ENCODE measurements at places on chromosomes 6 and 20.
A peak's percentile ranks its signal among the peaks of the same experiment; 100 is the strongest.

DNA sequence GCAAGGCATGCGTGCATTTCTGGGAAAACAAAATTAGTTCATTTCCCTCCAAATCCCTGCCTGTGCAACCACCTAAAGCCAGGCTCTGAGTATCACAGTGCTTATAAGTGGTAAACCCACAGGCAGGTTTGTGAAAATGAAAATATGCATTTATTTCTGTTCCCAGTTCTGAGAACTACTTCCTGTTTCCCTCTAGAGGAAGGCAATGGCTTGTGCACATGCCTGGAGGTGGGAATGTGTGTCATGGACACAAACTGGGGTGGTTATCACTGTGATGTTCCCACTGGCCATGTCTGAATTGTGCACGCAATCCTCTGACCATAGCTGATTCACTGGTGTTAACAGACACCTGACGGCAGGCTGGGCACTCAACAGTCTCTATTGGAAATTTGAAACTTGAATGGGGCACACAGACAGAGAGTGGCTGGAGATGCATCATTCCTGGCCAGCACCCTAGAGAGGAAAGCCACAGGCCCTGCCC lies 26.3 kb downstream of the FAM110A start:
- no peak for DNase-seq

GRCh38 chr6:49329186-49329585 lies 133.9 kb downstream of the MMUT start:
- DNase-seq, result no peak

DNA sequence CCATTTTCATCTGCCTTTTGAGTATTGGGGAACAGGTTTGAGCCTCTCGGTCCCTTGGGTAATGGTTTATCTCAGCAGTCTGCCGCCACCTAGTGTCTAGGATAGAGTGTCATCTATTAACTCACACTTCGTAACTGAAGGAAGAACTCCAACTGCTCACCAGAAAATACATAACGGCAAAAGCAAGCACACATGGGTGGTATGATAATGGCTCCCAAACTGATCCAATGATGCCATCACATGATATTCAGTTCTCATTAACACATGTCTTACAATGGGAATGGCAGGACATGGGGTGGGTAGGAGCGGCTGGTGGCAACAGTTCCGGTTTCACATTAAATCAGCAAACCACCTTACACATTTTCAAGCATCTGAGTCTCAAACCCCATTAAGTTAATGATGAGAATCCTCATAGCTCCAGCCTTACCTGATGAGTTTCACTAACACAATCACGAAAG lies 110.7 kb upstream of the PHACTR1 start:
- peak; percentile 39 for DNase-seq

GRCh38 chr6:13412639-13413465 lies 74.5 kb downstream of the GFOD1 start:
- no peak for DNase-seq

GRCh38 chr20:57104651-57105204 lies 161.7 kb downstream of the BMP7 start:
- DNase-seq, result no peak

Data from thymus (tissue), 14 donors.